Dermis blood vessel endothelial cell (primary cell): ENCODE measurements at places on chromosomes 11 and 22. TPM values are rescaled to one million over a fixed set of nuclear protein-coding genes. Genes with fewer than 3 reads are reported as not detected.
A peak's percentile ranks its signal among the peaks of the same experiment; 100 is the strongest.

The OR5W2 gene
- total RNA-seq = not detected in 2 replicates

- no peak for DNase-seq
Observed at GRCh38 chr22:47793304-47794101, 1031.1 kb downstream of the TBC1D22A start.

DNA sequence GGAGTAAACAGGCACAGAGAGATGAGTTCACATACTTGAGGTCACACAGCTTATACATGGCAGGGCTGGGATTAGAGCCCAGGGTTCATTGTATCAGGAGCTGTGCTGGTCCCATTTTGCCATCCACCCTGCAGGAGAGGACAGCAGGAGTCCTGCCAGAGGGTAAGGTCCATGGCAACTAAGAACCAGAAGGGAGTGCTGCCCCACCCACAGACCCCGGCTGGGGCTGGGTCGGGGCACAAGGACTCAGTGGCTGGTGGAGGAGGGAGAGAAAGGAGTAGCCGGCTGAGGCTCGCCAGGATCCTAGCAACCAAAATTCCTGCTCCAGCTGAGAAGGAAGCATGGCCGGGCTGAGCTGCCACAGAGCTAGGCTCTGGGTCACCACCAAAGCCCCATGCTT is 25.9 kb upstream of the TP53I11 start:
- DNase-seq = no peak

DNA sequence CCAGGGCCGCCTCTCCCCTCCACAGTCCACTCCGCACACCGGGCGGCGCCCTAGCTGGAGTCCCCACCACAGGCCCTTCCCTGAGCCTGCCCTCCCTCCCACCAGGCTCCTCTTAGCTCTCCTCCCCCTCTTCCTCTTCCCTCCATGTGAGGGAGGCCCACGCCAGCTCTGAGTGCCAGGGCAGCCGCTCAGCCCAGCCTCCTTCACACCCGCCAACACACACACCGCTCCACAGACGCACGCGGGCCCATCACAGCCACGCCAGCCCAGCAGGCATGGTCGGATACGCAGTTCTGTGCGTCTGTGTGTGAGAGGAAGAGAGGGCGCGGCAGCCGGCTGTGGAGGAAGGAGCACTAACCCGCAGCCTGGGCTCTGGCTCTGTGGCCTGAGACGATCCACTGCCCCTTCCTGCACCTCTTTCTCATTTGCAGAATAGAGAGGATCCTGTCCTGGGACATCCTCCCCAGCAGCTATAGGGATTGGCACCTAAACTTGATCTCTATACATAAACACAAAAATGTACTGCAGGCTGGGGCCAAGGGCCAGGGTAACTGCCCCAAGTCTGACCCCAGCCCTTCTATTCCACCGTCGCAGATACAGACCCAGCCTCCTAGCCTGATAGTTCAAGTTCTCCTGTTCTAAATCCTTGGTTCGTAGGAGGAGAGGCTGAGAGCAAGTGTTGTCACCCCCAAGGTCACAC is 3.5 kb downstream of the CHRM4 start:
- peak; percentile 28 for DNase-seq
